ENCODE measurements at places on chromosomes 2 and 18.

DNA sequence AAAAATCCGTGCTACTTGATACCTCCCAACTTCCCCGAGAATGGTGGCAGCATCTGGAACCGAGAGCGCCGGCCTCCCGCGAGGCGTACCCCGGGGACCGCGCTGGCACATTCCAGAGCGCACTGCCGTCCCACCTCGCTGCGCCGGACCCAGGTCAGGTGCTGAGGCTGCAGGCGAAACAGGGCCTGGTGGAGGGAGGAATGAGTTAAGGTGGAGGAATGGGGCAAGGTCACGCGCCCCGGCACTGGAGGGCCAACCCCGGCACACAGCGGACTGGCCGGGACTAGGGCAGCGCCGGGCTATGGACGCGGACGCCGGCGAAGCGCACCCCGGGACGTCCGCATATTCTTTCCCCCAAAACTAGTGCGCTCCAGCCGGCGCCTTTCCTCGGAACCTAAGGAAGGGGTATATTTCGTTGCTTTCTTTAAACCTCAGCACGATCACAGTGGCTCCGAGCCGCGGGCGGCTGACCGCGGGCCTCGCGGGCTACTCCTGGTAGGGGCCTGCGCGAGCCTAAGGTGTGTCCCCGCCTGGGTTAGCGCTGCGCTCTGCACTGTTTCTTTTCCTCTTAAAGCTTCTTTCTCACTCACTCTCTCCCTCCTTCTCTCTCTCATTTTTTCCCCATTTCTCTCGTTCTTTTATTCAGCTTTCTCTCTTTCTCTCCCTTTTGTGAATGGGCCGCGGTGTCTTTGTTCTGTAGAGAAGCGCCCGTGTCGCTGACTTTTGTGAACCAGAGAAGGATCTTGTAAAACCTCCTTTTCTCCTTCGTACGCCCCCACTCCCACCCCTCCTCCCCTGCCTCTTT, 2.1 kb upstream of the OTX1 start:
- no peak for DNase-seq

DNA sequence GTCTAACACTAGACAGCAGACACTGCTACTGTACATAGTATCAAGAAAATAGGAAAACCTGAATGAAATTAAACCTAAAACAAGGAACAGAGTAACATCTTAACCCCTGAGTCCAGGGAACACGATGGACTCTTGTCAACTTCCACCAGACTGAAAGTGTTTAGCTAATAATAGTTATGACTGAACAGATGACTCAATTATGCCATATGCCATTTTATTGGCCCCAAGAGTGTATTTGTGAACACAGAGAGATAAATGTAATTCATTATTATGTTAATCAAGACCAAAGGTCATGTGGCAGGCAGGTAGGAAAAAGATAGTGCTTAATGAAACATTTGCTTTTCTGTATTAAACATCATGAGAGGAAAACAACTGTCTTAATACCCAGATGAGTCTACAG, 58.0 kb downstream of the NYAP2 start:
- no peak for DNase-seq

GRCh38 chr2:240213476-240214421, 73.3 kb upstream of the OTOS start:
- DNase-seq: peak; percentile 2

DNA sequence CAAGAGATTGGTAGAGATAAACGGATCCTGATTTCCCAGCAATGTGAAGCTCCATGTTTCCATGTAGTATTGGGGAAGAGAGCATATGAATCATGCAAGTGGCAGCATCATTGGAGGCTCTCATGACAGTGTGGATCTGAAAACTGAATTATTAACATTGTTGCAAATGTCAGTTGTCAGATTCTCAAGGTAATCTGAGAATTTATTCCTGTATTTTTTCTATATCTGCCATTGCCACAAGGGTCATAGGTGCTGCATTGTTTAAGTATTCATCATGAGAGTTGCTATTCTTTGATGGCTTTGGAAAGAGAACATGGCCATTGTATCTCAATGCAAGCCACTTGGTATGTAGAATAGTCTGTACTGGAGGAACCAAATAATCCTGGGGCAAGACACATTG, 1217.0 kb upstream of the ZEB2 start:
- no peak for DNase-seq

GRCh38 chr2:107776362-107776761, 50.3 kb upstream of the RGPD4 start:
- no peak for DNase-seq

GRCh38 chr2:186456941-186457340, 29.1 kb upstream of the ZC3H15 start:
- no peak for DNase-seq

GRCh38 chr2:71532327-71532726, 79.0 kb downstream of the DYSF start:
- DNase-seq: no peak

DNA sequence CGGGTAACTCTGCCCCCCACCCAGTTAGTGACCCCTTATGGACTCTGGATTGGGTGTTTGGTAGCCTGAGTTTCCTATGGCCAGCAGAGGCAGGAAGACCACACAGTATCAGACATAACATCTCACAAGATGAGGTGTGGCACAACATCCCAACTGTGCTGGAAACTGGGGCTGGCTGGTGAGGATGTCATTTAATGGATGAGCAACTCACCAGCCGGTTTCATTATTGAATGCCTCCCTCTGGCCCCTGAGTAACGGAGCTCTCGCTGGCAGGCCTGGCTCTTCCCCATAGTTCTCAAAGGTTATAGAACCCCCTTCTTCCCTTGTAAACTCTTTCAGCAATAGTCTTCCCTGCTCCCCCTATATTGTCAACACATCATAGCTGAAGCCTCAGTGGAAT, 195.0 kb downstream of the BCL11A start:
- DNase-seq: no peak

DNA sequence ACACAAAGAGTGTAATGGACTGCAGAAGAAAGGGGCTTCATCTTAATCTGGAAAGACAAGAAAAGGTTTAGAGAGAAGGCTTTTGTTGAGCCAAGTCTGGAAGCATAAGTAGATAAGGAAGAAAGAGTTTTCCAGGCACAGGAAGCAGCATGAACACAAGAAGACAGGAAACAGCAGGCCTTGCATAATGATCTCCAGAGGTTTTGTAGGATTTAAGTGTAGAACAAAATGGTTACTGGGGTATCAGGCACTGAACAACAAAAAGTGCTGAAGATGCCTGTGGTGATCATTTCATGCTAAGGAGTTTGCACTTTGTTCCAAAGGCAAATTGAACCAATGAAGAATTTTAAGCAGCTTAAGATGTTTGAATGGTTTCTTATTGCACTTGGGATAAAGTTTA, 281.6 kb upstream of the TANK start:
- DNase-seq: no peak

GRCh38 chr18:61129001-61129400, 204.2 kb upstream of the CDH20 start:
- no peak for DNase-seq

- no peak for DNase-seq
Observed at GRCh38 chr2:178070824-178071223, 1.8 kb downstream of the PDE11A start.

GRCh38 chr18:76246590-76246989, 248.5 kb downstream of the ZNF516 start:
- DNase-seq: no peak

DNA sequence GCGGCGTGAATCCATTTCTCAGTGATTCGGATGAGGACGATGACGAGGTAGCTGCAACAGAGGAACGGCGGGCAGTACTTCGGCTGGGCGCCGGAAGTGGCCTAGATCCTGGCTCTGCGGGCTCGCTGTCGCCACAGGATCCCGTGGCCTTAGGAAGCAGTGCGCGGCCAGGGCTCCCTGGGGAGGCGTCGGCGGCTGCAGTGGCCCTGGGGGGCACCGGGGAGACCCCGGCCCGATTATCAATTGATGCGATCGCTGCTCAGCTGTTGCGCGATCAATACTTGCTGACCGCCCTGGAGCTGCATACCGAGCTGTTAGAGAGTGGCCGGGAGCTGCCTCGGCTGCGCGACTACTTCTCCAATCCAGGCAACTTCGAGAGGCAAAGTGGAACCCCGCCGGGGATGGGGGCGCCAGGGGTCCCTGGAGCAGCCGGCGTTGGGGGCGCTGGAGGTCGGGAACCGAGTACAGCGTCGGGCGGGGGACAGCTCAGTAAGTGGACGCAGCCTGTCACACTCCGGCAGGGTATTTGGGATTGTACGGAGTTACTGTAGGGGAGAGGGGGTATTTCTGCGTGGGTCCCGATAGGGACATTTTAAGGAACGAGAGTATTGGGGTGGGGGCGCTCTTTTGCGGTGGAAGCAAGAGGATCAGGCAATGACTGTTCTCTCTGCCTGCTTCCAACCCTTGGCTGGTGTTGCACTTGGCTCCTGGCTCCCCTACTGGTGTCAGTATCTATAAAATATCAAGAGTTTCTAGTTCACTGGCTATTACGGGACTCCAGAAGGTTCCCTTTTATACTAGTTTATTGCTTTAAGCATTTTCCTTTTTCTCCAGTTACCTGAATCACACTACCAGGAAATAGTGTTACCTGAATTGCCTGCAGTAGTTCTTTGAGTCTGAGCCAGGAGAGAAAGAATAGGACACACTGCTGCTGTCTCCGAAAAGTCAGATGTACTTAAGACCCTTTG, 772 bp downstream of the RELCH start:
- no peak for DNase-seq

DNA sequence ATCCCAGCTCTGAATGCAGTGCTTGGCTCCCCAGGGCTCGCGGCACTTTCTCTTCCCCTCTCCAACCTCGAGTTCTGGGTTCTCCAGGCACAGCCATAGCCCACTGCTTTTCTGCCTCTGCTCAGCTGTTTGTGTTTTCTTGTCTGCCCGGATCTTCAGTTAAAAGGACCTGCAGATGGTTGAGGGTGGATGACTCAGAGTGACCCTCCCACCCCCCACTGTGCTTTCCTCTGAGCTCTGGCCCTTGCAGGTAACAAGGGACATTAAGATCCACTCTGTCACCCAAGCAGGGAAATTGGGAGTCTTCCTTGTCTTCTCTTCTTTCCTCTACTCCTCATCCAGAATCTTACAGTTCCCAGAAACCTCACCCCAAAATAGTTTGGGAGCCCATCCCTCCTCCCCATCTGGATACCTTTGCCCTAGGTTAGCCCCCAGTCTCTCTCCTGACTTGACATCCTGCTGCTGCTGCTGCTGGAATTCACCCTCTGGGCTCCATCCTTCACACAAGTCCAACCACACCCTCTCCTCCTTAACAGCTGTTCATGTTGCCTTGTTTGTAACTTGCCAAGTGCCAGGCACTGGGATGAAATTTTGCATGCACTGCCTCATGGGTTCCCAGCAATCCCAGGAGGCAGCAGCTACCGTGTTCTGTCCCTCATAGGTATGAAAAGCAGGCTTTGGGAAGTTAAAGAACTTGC, 157.9 kb upstream of the TTC39C start:
- DNase-seq: no peak

DNA sequence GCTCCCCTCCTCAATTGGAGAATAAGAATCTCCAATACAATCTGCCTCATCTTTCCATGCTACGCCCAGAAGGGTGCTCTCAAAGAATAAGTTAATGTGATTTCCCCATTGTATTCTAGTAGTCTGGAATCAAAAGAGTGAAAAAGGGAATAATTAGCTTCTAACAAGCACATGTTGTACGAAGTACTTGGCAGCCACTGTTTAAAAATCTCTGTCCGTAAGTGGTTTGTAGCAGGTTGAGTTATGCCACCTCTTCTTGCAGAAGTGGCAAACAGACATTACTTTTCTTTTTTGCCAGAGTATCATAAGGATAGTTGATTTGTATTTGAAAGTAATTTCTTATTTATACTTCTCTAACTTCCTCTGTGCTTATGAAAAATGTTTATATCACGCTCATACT, 184.7 kb downstream of the CD226 start:
- no peak for DNase-seq

DNA sequence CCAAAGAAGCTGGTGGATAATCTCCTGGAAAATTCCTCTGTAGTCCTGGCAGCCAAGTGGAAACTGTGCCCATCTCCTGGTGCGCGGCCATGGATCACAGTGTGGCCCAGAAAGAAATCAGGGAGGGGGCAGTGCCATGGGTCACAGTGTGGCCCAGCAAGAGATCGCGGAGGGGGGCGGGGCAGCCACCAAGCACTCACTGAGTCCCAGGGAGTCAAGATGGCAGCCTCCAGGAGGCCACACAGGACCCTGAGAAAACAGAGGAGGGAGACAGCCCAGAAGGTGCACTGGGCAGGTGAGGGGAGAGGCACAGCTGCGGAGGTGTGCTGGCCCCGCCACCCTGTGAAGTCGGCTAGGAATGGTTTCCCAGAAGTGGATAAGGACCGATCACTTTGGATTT, 8.1 kb upstream of the ATP6V1B1 start:
- DNase-seq: no peak

- DNase-seq: no peak
Observed at GRCh38 chr2:6879011-6879410, 1.4 kb downstream of the RSAD2 start.

GRCh38 chr2:74845217-74845751, 11.4 kb downstream of the HK2 start:
- DNase-seq: peak; percentile 22

- peak; percentile 38 for DNase-seq
Observed at GRCh38 chr2:233418761-233419546, 64.7 kb downstream of the DGKD start.

GRCh38 chr2:45894211-45894610, 242.7 kb downstream of the PRKCE start:
- no peak for DNase-seq

- DNase-seq: no peak
Observed at GRCh38 chr2:47868611-47869352, 37.5 kb downstream of the FBXO11 start.

GRCh38 chr2:149087751-149088150, 49.3 kb downstream of the LYPD6B start:
- DNase-seq: no peak

GRCh38 chr2:136482966-136483365, 282.4 kb upstream of the THSD7B start:
- DNase-seq: no peak

GRCh38 chr2:102154946-102155702, 12.6 kb downstream of the IL1R1 start:
- no peak for DNase-seq

GRCh38 chr2:26619096-26619495, 22.1 kb downstream of the CIB4 start:
- no peak for DNase-seq

Measured in activated T-cell treated with anti-CD3 and anti-CD28 coated beads, Interleukin-2, amount 50 U/mL, for 4 hours (primary cell).